Adipocyte (in vitro differentiated cells): ENCODE measurements at places on chromosomes 7 and 10.
A peak's percentile ranks its signal among the peaks of the same experiment; 100 is the strongest.

DNA sequence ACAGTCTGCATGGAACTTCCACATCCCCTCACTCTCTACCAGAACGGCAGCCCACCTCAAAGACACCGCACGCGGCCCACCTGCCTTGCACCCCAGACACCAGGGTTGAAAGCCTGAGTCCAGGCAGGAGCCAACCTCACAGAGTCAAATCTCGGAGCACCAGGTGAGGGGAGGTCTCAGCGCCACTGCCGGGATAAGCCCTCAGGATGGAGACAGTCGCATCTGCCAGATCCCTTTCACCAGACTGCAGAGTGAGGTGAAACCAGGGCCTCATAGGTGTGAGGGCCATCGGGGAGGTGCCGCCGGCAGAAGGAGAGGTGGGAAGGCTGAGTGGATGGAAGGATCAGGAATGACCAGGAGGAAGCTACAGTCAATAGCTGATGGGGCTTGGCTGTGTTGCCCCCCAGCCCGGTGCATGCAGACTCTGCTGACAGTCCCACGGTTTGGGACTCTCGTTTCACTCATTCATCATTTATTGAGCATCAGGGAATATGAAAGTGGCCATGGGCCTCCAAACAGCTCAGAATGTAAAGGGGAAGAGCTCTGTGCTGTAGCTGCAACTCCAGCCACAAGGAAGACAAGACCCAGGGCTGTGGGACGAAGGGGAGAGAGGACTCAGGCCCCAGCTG, 315.0 kb downstream of the PTPRN2 start:
- no peak for DNase-seq

DNA sequence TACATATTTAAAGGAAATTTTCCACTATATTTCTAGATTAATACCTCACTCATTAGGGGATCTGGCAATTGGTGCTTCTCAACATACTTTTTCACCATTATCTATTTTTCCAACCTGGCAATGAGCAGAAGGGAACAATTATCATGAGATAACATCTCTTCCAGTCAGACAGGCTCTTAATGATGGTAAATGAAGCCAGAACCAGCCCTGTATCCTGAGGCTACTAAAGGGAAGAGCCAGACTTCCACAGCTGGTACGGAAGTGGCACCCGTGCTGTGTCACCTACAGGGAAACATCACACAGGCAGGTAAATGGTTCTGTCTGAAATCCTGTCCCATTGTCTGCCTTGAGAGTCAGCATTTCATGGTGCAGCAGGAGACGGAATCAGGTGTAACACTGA, 75.9 kb downstream of the ELMO1 start:
- DNase-seq, result no peak

DNA sequence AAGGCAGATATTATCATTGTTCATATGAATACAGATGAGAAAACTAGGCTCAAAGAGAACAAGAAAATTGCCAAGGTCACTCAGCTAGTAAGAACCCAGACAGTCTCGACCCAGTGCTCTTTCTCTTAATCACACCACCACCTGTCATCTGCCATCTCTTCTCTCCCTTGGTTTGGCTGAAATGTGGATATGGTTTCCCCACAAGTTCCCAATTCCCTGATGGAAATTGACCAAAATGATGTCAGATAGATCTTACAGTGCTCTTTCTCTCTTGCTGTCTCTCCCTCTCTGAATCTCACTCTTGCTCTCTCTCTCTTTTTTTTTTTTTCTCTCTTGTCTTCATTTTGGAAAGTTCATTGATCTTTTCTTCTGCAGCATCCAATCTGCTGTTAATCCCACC, 9.1 kb downstream of the C10orf90 start:
- DNase-seq, result no peak

GRCh38 chr7:95046494-95047240, 139.3 kb downstream of the PPP1R9A start:
- DNase-seq, result no peak

- no peak for DNase-seq
Measured at GRCh38 chr10:96695366-96695765, 24.9 kb downstream of the PIK3AP1 start.

GRCh38 chr10:59212301-59212798, 35.9 kb downstream of the PHYHIPL start:
- no peak for DNase-seq

DNA sequence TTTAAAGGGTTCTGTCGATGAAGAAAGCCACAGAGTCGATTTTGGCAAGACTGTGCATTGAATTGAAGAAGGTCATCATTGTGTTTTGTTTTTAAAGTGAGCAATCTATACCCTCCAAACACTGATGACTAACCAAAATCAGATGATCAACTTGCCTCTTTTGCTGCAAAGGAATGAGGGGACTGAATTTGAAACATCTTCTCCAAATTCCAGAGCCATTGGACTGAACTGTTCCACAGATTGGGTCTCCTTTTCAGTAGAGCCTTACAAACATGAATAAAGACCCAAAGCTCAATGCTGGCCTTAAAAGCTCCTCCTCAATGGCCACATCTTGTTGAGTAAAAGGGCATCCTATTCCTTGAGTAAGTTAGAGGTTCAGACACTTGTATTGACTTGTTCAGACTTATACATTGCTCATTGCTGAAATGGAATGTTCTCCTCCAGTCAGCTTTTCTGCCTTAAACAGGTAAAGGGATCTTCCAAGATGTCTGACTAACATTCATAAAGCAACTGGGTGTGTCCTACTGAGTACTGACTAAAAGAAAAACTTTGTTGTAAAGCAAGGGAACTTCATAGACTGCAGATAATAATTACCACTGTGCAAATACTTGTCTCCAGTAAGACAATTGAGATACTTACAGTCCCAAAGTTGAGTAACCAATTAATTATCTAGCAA, 630.6 kb downstream of the KCNMA1 start:
- DNase-seq, result no peak

DNA sequence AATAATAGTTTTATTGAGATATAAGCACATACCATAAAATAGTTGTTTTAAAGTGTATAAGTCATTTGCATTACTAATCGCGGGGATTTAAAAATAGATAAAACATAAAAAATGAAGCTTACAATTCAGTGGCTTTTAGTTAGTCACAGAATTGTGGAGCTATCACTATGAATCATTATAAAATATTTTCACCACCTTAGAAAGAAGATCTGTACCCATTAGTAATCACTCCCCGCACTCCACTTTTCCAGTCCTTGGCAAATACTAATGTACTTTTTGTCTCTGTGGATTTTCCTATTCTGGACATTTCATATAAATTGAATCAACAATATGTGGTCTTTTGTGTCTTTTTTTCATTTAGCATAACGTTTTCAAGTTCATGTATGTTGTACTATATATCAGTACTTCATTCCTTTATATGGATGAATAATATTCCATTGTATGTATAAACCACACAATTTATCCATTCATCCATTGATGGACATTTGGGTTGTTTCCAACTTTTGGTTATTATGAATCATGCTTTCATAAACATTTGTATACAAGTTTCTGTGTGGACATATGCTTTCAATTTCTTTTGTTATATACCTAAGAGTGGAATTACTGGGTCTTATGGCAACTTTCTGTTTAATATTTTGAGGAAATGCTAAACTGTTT, 162.5 kb downstream of the MAGI2 start:
- peak; percentile 40 for DNase-seq

DNA sequence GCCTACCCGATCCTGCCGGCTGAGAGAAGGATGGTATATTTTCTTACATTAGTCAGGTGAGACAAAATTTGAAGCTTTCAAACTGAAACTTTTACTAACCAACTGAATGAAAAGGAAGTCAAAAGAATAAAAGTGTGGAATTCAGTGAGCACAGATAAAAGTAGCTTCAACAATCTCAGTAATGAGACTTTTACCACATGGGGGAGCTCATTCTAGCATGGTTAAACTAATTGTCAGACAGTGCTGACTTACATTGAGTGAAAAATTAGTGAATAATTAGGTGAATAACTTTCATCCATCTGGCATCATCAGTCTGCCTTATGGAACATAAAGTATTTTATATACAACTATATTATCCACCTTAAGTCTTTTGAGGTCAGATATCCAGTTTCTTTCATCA, 8.4 kb downstream of the FAM237B start:
- peak; percentile 6 for DNase-seq

DNA sequence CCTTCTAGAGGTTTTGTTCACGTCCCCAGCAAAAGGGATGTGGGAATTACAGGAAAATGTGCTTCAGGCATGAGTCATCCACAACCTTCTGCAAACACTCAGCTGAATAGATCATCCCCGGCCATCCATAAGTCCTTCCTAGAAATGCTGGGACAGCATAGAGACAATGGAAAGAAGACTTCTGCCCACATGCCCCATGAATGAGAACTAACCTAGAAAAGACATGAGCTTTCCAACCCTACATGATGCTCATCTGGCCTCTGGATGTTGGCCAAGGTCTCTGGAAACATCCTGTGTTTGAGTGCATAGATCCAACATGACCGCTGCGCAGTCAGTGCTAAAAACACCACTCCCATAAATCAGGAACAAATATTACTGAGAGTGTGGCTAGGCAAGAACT, 277.5 kb downstream of the PLXNA4 start:
- peak; percentile 4 for DNase-seq
